ENCODE measurements at places on chromosomes 2 and 18.

- peak; percentile 82 for DNase-seq
These were observed 24.2 kb upstream of the BZW1 start for GRCh38 chr2:200787351-200788120.

DNA sequence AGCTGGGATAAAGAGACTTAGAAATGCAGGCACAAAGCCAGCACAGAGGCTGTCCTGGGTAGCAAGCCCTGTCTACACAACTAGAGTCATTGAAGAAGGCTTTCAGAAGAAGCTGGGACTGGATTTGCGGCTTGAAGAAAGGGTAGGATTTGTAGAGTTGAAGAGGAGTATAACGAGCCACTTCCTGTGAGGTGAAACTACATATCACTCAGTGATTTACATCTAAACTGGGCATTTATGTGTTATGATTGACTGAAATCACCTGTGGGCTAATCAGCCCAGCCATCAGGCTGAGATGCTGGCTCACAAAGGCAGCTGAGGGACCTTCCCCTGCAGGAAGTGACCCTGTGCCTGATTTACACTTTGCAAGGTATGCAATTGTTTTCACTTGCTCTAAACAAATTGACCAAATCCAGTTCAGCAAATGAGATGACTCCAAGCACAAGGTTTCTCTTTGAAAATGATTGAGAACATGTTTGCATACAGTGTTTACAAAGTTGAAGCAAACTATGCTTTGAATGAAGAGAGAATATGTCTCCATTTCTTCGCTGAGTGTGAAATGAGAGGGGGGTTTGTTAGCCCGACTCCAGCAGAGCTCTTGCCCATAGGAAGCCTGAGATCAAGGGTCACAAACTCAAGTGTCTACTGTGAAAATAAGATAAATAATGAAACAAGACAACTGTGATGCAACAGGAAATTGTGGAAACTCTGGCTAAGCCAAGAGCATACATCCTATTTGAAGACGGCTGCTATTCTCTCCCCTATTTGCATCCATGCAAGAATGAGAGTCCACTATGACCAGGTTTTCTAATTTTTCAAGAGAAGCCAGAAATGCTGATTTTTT lies 69.3 kb upstream of the HK2 start:
- no peak for DNase-seq

DNA sequence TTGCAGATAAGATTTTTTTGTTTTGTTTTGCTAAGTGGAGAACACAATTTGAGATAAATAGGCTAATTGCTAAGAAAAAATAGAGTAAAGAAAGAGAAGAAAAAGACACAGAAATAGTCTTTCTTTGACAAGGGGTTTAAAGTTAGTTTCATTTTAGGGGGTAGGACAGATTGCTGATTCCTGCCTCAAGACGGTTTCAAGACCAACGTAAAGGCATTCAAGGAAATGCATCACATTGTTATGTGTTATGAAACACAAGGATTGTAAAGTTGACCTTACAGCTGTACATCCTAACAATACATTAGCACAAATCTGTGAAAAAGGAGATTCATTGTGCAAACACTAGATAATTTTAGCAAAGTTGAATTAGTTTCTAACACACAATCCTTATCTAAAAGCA lies 22.7 kb upstream of the ETAA1 start:
- no peak for DNase-seq

- no peak for DNase-seq
These were observed 50.5 kb upstream of the HS6ST1 start for GRCh38 chr2:128369108-128369555.

GRCh38 chr2:216302981-216303676 lies 69.2 kb downstream of the MARCHF4 start:
- no peak for DNase-seq

DNA sequence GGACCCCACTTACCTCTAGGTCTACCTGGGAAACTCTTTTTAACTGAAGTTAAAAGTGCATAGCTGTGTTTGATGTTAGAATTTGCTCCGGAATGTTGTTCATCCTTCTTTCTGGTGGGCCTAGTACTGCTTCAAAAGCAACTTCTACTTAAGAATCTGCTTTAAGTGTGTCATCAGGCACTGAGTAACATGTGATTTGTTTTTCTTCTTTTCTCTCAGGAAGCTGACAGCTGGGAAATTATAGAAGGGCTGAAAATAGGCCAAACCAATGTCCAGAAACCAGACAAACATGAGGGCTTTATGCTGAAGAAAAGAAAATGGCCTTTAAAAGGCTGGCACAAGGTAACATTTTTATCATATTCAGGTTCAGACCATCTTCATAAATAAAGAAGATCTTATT lies 122.9 kb downstream of the PRKRA start:
- no peak for DNase-seq

DNA sequence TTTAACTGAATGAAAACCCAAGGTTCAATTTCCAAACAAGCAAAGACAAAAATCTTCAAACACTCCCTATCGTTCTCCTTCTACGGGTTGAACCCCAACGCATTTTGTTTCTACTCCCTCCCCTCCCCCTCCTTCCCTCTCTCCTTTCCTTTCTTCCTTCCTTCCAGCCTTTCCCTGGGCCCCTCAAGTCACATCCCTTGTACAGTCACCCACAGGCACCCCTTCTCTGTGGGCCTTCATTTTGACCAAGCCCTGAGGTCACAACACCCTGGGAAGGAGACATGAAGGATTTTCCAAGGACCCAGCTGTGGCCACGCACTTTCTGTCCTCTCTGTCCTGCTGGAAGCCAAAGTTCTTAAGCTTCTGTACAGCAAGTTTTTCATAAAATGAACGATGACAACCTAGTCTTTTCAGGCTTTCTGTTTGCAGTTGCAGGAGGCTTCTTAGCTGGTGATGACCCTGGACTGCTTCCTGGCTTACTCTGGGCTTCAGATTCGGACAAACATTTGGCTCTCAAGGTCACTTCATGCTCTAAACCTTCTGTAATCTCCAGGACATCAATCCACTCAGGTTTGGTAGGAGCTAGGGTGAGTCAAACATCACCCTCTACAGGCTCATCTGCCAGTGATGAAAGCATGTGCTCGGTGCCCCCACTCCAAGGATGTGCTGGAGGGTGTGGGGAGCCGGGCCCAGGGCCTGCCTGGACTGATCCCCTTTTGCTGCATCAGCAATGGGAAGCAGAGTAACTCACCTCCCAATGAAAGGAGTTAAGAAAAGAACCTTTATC lies 25.5 kb downstream of the TMEM247 start:
- DNase-seq: no peak

GRCh38 chr2:25397777-25398176 lies 56.1 kb upstream of the DNMT3A start:
- no peak for DNase-seq

GRCh38 chr2:180258579-180258978 lies 251.5 kb upstream of the CWC22 start:
- no peak for DNase-seq

DNA sequence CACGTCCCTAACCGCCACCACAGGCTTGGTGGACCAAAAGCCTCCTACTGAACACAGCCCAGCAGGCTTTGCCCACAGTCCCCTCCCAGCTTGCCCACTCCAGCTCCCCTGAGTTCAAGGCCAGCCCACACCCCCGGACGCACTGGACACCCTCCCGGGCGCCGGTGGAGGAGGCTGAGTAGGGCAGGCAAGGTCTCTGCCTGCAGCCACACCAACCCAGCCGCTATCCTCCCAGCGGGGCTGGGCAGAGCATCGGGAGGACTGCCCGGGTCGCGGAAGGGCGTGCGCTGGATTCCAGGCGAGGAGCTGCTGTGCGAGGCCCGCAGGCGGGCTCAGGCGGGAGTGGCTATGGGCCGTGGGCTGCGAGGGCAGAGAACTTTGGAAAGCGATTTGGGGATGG lies 49.5 kb downstream of the PLEKHB2 start:
- no peak for DNase-seq

DNA sequence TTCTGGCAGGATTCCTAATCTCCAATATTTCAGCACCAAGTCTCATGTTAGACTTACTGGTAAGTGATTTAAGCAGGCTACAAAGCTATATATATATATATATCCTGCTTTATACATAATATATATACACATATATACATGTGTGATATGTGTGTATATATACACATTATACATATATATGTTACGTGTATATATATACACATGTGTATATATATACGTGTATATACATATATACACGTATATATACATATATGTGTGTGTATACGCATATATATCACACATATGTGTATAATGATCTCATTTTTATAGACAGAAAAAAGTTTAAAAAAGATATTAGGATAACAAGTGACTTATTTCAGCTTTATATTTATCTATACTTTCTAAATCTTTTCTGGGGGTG lies 41.6 kb downstream of the MEMO1 start:
- no peak for DNase-seq

- no peak for DNase-seq
These were observed 652.4 kb downstream of the SLC4A3 start for GRCh38 chr2:220279840-220280239.

DNA sequence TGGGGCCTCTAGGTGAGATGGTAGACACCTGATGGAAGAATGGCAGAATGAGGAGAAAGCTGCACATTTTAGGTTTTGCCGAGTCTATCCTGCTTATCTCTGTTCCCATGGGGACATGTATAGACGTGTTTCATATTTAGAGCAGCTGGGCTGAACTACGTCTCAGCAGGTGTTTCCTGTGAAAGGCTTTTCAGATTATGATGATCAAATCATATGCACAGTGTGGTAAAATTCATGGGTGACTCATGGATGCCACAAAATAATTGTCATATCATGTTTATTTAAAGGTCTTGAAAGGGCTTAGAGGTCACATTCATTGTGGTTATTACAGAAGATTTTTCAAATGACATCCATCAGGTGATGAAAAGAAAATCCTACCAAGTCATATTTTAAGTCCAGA lies 90.5 kb downstream of the ICOS start:
- no peak for DNase-seq

GRCh38 chr2:173099271-173099670 lies 23.6 kb downstream of the MAP3K20 start:
- no peak for DNase-seq
